ENCODE measurements at places on chromosomes 13 and 19. TPM values are rescaled to one million over a fixed set of nuclear protein-coding genes. Genes with fewer than 3 reads are reported as not detected.
A peak's percentile ranks its signal among the peaks of the same experiment; 100 is the strongest.

Gene FOXO1
- total RNA-seq, result 6.8 TPM

Gene MLLT1
- 22.6 TPM for total RNA-seq

Gene ZNF729
- total RNA-seq, result not detected

Gene JOSD2
- 9.4 TPM for total RNA-seq

Gene LCP1
- 21.3 TPM for total RNA-seq

Gene GPC6
- total RNA-seq, result 0.37 TPM

Gene VAV1
- not detected for total RNA-seq

DNA sequence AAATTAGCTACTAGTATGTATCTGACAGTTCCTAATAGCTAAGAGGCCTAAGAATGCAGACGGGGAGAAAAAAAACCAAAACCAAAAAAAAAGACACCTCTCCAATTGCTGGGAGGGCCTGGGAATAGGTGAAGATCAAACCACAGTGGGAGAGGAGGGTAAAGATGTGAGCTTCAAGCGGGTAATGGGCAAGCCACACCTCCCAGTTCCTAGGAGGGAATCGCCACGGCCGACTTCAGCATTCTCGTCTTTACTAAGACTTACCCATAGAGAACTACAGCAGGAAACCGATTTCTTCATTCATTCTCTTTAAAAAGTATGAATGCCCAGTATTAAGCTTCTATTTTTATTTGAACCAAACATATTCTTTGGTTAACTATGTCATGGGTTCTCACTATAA is 5.6 kb upstream of the EEF1AKMT1 start:
- no peak for DNase-seq

DNA sequence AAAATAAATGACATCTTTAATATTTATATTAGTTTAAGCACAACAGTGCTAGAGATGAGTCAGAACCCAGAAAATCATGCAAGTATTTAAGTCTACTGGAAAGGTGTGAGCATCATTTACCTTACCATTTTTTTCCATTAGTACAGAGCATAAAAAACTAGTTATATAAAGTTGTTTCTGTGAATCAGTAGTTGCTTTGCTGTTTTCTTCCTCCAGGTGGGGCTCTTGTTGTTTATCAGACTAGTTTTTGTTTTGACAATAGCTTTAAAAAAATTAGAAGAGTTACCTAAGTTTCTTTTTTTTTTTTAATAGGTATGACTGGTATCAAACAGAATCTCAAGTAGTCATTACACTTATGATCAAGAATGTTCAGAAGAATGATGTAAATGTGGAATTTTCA is 12.7 kb downstream of the SUGT1 start:
- DNase-seq, result peak; percentile 33

DNA sequence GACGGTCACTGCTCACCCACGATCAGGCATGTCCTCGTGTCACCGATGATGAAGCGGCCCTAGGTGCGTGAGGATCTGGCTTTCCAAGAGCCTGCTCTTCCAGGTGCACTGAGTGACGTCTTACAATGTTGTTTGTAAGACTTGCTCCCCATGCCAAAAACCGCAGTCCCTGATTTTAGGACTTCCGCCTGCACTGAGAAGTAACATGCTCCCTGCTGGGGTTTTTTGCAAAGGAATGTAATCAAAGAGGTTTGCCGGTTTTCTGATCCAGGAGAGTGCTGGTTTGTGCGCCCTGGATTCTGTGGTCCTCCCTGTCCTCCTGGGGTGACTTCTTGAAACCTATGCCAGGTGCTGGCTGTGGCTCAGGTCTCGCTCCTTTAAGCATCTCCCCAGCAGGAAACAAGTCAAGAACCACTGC is 38.8 kb downstream of the MYO9B start:
- no peak for DNase-seq

DNA sequence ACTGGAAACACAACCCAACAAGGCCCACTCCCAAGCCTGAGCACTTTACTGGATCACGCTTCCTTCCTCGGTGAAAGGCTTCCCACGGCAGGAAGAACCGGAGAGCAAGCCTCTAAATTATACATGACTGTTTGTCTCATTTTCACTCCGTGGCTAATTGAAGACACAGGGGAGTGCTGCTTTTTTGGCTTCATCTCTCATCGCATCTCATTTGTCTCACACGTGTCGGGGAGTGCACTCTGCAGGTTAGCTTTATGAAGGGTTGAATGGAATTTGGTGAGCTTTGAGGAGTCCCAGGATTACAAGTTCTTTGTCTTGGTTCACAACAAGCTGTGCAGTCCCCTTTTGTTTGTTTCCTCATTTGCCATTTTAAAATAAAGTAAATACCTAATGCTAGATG is 544.6 kb downstream of the GPC6 start:
- DNase-seq, result no peak

DNA sequence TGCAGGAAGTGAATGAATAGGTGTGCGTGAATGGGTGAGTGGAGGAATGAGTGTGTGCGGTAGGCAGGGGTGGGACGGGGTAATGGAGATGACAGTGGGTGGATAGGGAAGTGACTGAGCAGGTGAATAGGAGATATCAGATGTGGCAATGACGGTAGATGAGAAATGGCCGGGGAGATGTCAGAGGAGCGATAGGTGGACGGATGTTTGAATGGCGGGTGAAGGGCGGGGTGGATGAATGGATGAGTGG is 1.5 kb downstream of the TTC9B start:
- no peak for DNase-seq

- DNase-seq, result no peak
These were observed 4.4 kb upstream of the SRRM5 start for GRCh38 chr19:43607238-43608205.

- no peak for DNase-seq
These were observed 77.5 kb downstream of the DLEU7 start for GRCh38 chr13:50766013-50766412.

- no peak for DNase-seq
These were observed 12.3 kb downstream of the TMED1 start for GRCh38 chr19:10823690-10824089.

DNA sequence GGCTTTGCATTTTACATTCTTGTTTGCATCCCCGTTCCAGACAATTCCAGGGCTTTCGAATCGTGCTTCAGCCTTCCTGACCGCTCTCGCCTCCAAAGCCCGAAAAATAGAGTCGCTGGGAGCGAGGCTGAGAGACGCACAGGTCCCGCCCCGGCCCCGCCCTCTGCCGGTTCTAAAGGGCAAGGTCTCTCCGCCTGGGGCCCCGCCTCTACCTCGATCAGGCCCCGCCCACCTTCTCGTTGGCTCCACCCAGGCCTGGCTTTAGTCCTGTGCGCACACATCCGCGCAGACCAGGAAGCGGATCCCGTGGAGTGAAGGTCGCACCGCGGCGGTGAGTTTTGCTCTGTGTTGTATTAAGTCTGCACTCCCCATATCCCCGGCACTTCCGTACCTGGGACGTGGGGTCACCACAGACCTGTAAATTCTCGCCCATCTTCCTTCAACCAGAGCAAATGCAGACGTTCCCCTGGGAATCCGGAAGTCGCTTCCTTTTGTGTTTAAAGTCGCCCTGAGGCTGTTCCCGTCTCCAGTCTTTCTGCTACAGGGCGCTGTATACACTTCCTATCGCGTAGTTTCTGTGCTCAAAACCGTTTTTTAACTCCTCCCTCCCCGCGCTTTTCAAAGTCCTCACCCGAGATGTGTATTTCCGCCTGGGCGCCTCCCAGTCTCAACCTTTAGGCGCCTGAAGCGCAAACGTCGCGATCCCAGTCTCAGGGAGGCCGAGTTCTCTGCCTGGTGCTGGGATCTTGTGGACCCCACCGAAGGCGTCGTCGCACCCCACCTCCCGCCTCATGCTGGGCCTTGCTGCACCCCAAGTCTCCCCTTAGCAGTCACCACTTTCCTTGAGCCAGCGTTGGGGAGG is at the start of gene ZNF701:
Gene ZNF701, plus strand, starts transcription at position 288 of the 862 bp plus-strand sequence. CDS start 3,861 bp downstream, outside the sequence.
- DNase-seq, result peak; percentile 87

DNA sequence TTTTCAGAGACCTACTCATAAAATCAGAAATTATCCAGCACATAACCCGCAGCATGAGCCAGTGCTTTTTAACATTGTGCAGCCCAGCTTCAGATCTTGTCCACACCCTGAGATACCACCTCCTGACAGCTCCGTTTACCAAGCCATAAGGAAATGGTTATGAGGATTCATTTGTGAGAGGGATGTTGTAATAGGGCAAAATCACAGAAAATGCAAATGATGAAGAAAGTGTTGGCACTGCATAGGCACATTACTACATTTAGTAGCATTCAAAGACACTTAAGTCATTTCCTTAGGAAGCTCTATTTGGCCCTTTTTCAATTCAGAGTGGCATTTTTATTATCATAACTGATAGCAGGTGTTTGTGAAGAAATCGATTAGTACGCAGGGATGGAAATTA is 277.5 kb downstream of the DNAJC15 start:
- no peak for DNase-seq

DNA sequence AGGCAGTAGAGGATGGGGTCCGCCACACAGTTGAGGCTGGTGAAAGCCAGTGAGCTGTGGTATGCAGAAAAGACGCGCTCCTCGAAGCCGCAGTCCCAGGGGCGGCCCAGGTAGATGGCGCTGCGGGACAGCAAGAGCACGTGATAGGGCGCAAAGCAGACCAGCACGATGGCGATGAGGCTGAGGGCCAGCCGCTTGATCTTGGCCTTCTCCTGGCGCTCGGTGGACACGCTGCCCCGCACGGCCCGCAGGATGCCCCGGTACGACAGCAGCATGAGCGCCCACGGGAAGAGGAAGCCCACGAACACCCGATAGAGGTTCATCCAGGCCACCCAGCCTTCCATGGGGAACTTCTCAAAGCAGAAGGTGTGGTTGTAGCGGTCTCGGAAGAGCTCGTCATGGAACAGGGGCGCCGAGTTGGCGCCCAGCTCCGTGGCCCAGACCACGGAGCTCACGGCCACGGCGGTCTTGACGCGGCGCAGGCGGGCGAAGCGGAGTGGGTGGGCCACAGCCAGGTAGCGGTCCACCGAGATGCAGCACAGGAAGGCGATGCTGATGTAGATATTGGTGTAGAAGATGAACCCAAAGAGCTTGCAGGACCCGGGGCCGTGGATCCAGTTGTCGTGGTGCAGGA is 6.5 kb upstream of the OPA3 start:
- DNase-seq, result peak; percentile 33

GRCh38 chr13:59691501-59692066 is 472.1 kb downstream of the DIAPH3 start:
- peak; percentile 8 for DNase-seq

GRCh38 chr13:90070837-90071525 is 1276.5 kb upstream of the MIR17HG start:
- no peak for DNase-seq

- no peak for DNase-seq
These were observed 1323.6 kb upstream of the PRR20A start for GRCh38 chr13:55816976-55817601.

DNA sequence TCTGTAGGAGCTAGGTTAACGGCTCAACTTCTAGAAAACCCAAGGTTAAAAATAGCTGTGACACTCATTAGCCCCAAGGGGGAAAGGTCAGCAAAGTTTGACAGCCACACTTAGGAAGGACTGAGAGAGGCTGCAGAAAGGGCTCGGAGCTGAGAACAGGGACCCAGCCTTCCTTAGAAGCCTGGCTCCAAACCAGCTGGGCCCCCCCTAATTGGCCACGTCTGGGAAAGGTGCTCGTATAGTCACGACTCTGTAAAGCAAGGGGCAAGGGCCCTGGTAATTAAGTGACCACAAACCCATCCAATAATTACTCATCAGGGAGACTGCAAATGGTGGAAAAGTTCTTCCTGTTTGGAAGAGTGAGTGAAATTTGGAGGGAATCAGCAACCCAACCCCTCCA is 90.5 kb downstream of the RNASEH2B start:
- DNase-seq, result peak; percentile 70

DNA sequence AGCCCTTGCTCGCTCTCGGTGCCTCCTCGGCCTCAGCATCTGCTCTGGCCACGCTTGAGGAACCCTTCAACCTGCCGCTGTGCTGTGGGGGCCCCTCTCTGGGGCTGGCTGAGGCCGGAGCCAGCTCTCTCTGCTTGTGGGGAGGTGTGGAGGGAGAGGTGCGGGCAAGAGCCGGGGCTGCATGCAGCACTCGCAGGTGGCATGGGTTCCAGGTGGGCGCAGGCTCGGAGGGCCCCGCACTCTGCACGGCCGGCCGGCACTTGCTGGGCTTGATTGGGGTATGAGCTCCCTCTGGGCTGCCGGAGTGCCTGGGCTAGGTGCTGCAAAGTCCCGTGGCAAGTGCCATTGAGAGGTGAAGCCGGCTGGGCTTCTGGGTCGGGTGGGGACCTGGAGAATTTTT is 31.7 kb upstream of the RPL21 start:
- no peak for DNase-seq

- DNase-seq, result no peak
These were observed 31.5 kb upstream of the TPT1 start for GRCh38 chr13:45372189-45373161.

Data from M059J (cell line).